Pericardium fibroblast (primary cell): ENCODE measurements at places on chromosomes 6 and 20. TPM values are rescaled to one million over a fixed set of nuclear protein-coding genes. Genes with fewer than 3 reads are reported as not detected.

The EPB41L1 gene
- 16.5 and 28.2 TPM in 2 replicates for total RNA-seq

The OR2J2 gene
- not detected in 2 replicates for total RNA-seq

The TNXB gene
- total RNA-seq, result 108 and 240 TPM in 2 replicates

The ARMH2 gene
- not detected in 2 replicates for total RNA-seq

The SLC44A4 gene
- total RNA-seq, result 0.51 TPM in 1 of 2 replicates, not detected in the other

The HTR1B gene
- total RNA-seq, result 0.12 TPM in 1 of 2 replicates, not detected in the other

The GPR63 gene
- total RNA-seq, result 0.47 and 0.51 TPM in 2 replicates

The ZBTB24 gene
- total RNA-seq, result 4.9 and 5.6 TPM in 2 replicates

The NR2E1 gene
- total RNA-seq, result not detected in 2 replicates

The GPANK1 gene
- 13.4 and 15.3 TPM in 2 replicates for total RNA-seq

The LAMP5 gene
- total RNA-seq, result not detected in 2 replicates

The TTLL9 gene
- not detected in 2 replicates for total RNA-seq

The BANF2 gene
- not detected in 2 replicates for total RNA-seq

The GJA1 gene
- 110 and 134 TPM in 2 replicates for total RNA-seq

The EIF2S2 gene
- 102 and 116 TPM in 2 replicates for total RNA-seq

The CYP21A2 gene
- 0.23 and 1.3 TPM in 2 replicates for total RNA-seq

The THBD gene
- total RNA-seq, result 10.4 and 10.7 TPM in 2 replicates

The DEF6 gene
- total RNA-seq, result 0.70 and 2.5 TPM in 2 replicates

The EPB41L2 gene
- 73.5 and 98.8 TPM in 2 replicates for total RNA-seq

The GABBR1 gene
- total RNA-seq, result 7.7 and 8.8 TPM in 2 replicates

The COL12A1 gene
- 170 and 390 TPM in 2 replicates for total RNA-seq

The RSPH4A gene
- 1.1 TPM in 1 of 2 replicates, not detected in the other for total RNA-seq

The ECT2L gene
- not detected in 2 replicates for total RNA-seq

The SNAP25 gene
- total RNA-seq, result 0.35 and 2.1 TPM in 2 replicates

The GRM1 gene
- total RNA-seq, result not detected in 2 replicates

The SUMO4 gene
- 3.2 TPM in 1 of 2 replicates, not detected in the other for total RNA-seq

The SASH1 gene
- 25.0 and 33.9 TPM in 2 replicates for total RNA-seq

The LAMA5 gene
- total RNA-seq, result 41.1 and 63.5 TPM in 2 replicates

The GNRH2 gene
- not detected in 2 replicates for total RNA-seq

The ASIP gene
- total RNA-seq, result not detected in 2 replicates

The KCNB1 gene
- total RNA-seq, result 1.7 and 3.0 TPM in 2 replicates

The RSPO4 gene
- total RNA-seq, result not detected in 2 replicates

The PKIG gene
- 57.2 and 57.4 TPM in 2 replicates for total RNA-seq

The SSTR4 gene
- total RNA-seq, result not detected in 2 replicates

The C6orf58 gene
- 0.35 TPM in 1 of 2 replicates, not detected in the other for total RNA-seq

The PTCHD4 gene
- total RNA-seq, result 0.23 and 2.5 TPM in 2 replicates

The TAGAP gene
- not detected in 2 replicates for total RNA-seq

The MOCS1 gene
- total RNA-seq, result 7.9 and 15.2 TPM in 2 replicates

The HLA-DMA gene
- total RNA-seq, result 4.3 and 7.8 TPM in 2 replicates

The ZNF165 gene
- under 0.01 TPM in 1 of 2 replicates, not detected in the other for total RNA-seq

The GTF3C6 gene
- total RNA-seq, result 31.3 and 48.7 TPM in 2 replicates

The KHDRBS2 gene
- not detected in 2 replicates for total RNA-seq

The MEP1A gene
- not detected in 2 replicates for total RNA-seq
